ENCODE measurements at places on chromosomes 5 and 9.

DNA sequence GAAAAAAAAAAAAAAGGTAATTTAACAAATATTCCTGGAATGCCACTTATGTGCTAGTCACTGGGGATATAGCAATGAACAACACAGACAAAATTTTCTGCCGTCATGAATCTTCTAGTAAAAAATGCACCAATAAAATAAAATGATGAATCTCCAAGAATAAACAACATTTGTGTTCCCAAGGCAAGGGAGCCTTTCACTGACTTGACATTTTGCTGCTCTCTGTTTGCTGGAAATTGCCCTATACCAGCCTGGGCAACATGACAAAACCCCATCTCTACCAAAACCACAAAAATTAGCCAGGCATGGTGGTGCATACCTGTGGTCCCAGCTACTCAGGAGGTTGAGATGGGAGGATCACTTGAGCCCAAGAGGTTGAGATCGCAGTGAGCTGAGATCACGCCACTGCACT is 64.5 kb upstream of the ERBIN start:
- DNase-seq, result peak; percentile 64

DNA sequence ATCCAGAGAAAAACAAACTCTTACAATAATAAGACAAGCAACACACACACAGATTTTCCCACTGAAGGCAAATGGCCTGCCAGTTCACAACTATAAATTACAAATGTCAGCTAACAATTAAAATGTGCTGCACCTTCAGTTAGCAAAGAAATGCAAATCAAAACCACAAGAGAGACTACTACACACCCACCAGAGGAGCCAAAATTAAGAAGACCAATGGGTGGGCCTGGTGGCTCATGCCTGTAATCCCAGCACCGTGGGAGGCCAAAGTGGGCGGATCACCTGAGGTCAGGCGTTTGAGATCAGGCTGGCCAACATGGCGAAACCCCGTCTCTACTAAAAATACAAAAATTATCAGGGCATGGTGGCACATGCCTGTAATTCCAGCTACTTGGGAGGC is 15.1 kb upstream of the IPPK start:
- DNase-seq, result no peak

DNA sequence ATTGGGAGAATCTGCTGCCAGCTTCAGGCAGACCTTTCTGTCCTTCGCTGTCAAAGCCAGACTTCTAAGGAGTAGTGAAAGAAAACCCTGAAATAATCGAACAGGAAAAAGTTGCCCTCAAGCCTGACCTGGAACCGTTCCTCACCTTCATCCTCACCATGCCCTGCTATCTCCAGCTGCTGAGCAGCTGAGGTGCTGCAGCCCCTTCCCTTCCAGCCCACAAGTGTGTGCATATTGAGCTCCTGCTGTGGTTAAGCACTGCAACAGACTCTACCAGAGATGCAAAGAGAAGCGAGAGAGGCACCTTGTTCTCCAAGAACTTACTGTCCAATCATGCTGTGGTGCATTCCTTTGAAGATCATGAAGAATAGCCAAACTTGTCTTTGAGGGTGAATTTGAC is 18.9 kb downstream of the BHMT2 start:
- DNase-seq, result no peak

DNA sequence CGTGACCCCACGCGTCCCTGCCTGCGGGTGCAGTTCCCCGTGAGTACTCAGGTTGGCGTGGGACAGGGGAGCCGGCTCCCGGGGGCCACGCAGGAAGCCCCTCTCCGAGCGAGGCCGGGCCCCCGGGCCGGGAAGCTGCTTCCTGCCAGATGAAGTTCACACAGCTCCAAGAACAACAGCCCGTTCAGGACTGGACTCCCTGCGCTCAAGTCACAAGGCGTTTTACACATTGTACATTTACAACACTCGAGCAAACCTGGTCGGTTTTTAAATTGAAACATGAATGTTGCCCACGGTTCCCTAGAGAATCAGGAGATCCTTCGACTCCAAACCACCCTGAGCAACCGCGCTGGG is 22.4 kb downstream of the SLC9A3 start:
- no peak for DNase-seq

GRCh38 chr5:74212336-74212735 is 428.2 kb downstream of the ENC1 start:
- DNase-seq, result no peak
